ENCODE measurements at places on chromosomes 5 and 9.

- DNase-seq = no peak
These were observed 1064.9 kb upstream of the DMAC1 start for GRCh38 chr9:8864545-8864896.

DNA sequence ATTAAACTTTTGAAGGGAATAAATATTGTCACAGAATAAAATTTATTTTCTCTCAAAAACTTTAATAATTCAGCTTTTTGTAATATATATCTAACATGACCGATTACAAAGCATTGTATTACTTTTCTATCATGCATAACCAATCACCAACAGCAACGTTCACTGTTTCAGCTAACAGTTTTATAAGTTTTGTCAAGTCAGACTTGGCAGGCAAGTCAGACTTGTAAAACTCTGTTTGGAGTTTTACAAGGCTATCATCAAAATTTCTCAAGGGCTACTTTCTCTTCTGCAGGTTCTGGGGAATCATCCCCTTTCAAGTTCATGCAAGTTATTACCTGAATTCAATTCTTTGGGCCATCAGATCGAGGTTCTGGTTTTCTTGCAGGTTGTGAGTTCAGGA lies 347.2 kb downstream of the CTNND2 start:
- DNase-seq = no peak

- DNase-seq = no peak
These were observed 201.2 kb downstream of the TARS1 start for GRCh38 chr5:33641744-33642505.

DNA sequence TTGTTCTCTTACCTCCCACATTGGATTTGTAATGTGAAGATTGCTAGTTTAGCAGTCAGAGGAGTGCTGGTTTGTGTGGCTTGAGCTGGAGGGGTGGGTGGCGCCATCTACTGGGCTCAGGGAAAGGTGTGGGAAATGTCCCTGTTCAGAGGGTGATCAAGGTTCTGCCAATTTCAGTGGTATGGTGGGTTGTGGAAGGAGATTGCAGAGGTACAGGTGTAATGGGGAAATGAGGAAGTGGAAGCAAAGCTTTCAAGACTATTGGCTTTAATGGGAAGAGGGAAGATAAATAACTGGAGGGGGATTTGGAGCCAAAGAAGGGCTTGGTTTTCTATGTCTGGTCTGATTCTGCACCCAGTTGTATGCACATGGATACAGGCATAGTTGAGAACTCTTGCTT lies 76.4 kb downstream of the OSMR start:
- peak; percentile 30 for DNase-seq

- DNase-seq = peak; percentile 20
These were observed 49.3 kb upstream of the ZNF366 start for GRCh38 chr5:72556351-72557166.

DNA sequence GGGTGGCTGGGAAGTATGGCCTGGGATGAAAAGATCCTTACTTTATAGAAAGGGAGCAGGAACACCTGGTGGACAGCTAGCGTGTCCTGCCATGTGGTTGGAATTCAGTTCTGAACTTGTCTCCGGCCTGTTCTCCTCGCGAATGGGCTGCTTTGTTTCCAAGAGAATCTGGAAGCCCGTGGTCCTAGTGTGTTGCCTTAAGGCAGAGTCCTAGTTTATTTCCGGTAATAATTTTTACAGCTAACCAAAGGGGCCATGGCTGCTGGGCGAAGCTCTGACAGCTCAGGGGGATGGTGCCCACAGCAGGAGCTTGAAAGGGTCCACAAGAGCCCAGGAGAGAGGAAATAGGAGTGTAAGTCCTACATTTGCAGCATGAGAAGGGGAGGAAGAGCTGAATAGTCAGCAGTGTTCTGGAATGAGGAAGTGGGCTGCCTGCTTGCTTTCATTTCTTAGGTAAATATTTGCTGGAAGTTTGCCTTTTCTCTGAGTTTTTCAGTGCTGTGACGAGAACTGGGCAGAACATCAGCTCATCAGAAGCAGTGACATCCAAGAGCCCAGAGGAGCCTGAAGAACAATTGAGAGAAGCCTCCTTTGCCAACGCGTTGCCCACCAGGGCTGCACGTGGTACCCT lies 13.1 kb upstream of the IGFBPL1 start:
- DNase-seq = no peak

- no peak for DNase-seq
These were observed 172.5 kb downstream of the RAB3C start for GRCh38 chr5:58755397-58755796.

All from activated CD8-positive, alpha-beta memory T cell treated with anti-CD3 and anti-CD28 coated beads, Interleukin-2, amount 50 U/mL, for 4 hours (primary cell).